ENCODE measurements at places on chromosomes 7 and 10. TPM values are rescaled to one million over a fixed set of nuclear protein-coding genes. Genes with fewer than 3 reads are reported as not detected.

NODAL gene
- total RNA-seq, result not detected

GRCh38 chr7:158446706-158447105, 140.9 kb downstream of the PTPRN2 start:
- no peak for DNase-seq

C10orf71 gene
- 126 TPM for total RNA-seq

DDX50 gene
- total RNA-seq, result 20.4 TPM

DNA sequence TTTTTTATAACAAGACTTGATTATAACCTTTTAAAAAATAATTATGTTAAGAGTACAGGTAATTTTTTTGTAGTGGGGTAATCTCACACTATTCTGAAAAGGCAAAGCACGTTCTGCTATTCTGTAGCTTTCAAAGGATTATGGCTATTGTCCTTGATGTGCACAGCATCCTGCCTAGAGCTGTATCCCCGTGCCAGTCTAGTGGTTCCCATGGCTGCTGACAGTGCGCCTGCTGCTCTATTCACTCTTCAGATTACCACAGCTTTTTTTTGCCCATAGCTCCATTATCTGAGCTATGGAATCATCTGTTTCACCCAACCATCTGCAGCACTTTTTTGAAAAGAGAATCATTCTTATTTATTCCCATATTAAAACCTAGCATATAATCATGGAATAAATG, 723.4 kb downstream of the PHTF2 start:
- DNase-seq, result no peak

DNA sequence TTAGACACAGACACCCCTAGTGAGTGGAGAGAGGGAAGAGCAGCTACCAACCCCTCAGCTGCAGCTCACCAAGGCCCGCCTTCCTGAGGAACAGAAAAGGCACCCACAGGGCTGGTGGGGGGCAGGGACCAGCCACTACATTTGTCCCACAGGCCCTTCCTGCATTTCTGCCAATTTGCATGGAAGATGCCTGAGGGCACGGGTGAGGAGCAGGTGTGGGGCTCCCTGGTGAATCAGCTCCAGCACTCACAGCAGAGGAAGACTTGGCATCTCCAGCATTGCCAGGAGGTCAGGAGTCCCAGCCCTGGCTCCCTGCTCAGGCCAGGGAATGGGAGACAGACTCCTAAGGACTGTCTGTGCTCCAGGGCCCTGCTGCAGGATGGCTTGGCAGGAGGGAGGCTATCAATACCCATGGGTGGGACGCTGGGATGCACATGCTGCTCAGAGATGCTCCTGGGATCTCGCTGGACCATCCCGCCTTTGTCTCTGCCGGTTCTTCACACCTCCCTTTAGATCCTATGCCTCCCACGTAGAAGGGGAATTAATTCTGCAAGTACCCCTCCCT, 109.7 kb downstream of the SLIT1 start:
- DNase-seq, result no peak

TSPAN12 gene
- total RNA-seq, result 69.0 TPM

GRCh38 chr10:84549368-84550165, 221.2 kb downstream of the CCSER2 start:
- DNase-seq, result no peak

GRCh38 chr10:98267894-98268693, at the start of gene LOXL4:
TSS of gene LOXL4 (minus strand) at chr10:98268194. CDS start at chr10:98263019, 5,175 bp downstream.
- DNase-seq, result peak; percentile 60

GRCh38 chr7:30726296-30727006, 25.5 kb upstream of the INMT start:
- no peak for DNase-seq

EXOC4 gene
- 38.4 TPM for total RNA-seq

DNA sequence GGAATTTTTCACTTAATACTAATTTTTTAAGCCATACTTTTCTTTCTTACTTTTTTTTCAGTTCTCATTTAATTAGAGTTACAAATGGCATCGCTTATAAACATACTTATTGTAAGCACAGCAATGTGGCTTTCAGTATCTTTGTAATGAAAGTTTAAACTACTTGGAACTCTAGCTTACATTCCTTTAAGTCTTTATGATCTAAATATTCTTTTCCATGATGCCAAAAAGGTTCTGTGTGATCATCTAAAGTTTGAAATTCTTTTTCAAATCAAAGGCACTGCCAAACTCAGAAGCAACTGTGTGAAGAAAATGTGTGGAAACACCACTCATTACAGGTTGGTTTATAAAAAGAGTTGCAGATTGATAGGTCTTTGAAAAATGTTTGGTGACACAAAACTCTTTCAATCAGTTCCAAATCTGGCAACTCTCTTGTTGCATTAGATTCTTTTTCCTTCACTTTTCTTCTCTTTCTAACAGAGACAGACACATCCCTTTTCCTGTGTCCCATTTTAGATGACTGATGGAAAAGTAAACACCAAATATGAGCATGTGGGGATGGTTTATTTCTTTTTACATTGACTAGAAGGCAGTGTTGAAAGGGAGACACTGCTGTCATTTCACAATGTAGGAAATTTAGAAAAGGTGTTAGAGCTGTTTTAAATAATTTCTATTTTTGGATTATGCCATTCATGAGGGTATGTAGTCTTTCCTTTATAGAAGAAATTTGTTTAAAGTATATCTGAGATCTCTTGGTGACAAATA, 392.3 kb downstream of the SUGCT start:
- no peak for DNase-seq

GRCh38 chr7:110835849-110836248, 255.1 kb upstream of the LRRN3 start:
- no peak for DNase-seq

CD36 gene
- total RNA-seq, result 1,393 TPM

DNA sequence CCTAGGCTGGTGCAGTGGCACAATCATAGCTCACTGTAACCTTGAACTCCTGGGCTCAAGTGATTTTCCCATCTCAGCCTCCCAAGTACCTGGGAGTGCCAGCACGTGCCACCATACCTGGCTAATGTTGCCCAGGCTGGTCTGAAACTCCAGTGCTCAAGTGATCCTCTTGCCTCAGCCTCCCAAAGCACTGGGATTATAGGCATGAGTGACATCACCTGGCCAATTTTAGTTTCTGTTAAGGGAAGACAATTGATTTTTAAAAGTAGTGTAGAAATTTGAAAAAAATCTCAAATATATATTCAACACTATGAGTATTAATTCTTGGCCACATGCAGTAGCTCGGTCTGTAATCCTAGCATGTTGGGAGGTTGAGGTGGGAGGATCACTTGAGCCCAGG, 121.9 kb upstream of the RHEB start:
- no peak for DNase-seq

- no peak for DNase-seq
Measured at GRCh38 chr10:88896994-88897853, 17.2 kb downstream of the STAMBPL1 start.

CALCR gene
- total RNA-seq, result not detected

DNA sequence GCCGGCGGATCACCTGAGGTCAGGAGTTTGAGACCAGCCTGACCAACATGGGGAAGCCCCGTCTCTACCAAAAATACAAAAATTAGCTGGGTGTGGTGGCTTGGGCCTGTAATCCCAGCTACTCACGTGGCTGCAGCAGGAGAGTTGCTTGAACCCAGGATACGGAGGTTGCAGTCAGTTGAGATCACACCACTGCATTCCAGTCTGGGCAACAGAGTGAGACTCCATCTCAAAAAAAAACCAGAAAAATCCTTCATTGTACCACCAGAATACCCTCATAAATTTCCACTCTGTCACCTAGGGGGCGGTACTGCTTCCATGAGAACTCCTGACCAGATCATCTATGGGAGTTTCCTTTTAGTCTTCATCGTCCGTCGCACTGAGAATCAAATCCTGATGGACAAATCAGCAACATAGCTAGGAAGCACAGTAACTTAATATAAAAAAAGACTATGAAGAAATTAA, 225.8 kb upstream of the KLF14 start:
- DNase-seq, result no peak

BICC1 gene
- total RNA-seq, result 4.9 TPM

GRCh38 chr7:55120501-55121198, 101.8 kb downstream of the EGFR start:
- DNase-seq, result peak; percentile 85

DNA sequence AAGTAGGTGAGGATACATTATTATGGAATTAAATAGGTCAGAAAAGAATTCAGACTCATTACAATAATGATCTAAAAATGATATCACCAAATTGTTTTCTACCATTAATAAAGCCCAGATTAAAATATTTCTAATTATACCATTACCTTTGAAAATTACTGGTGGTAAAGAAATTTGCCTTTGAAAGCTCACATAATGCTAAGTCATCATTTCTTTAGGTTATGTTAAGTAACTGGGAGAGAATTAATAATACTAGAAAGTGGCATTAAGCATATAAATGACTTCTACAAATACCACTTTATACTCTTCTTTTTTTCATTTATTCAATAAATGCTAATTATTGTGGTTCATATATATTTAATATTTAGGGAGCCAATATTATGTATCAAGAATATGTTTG, 641.2 kb upstream of the LRRTM3 start:
- no peak for DNase-seq

DNA sequence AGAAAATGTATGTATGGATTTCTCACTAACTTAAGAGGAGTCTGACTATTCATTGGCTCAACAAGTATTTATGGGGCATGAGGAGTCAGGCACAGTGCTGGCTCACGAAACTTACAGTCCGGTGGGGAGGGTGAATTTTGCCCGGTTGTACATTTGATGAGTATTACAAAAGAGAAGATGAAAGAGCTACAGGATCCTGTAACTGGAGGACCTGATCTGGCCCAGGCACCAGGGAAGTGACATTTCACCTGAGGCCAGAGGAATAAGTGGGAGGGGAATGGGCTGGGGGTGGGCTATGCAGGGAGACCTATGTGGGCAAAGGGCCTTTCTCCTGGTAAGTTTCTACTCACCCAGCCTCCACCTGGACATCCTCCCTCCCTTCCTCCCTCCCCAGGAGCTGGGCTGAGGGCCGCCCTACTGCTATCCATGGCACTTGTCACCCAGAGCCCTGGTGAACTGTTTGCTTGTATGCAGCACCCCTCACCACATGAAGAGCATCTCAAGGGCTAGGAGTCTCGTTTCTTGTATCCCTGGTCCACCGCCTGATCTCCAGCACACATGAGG, 101.1 kb upstream of the ZNF438 start:
- no peak for DNase-seq

- no peak for DNase-seq
Measured at GRCh38 chr10:92470026-92470425, 103.9 kb downstream of the IDE start.

DNA sequence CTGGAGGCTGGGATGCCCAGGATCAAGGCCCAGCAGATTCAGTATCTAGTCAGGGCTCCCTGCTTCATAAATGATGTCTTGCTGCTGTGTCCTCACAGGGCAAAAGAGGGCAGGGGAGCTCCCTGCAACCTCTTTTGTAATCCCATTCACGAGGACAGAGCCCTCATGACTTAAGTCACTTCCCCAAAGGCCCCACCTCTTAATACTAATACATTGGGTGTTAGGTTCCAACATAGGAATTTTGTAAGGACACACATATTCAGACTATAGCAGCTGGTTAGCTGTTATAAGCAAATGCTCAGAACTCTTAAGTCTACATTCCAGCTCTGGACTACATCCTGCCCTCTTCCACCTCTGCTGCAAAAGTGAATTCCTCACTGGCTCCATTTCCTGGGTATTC, 63.0 kb downstream of the VOPP1 start:
- no peak for DNase-seq

DNA sequence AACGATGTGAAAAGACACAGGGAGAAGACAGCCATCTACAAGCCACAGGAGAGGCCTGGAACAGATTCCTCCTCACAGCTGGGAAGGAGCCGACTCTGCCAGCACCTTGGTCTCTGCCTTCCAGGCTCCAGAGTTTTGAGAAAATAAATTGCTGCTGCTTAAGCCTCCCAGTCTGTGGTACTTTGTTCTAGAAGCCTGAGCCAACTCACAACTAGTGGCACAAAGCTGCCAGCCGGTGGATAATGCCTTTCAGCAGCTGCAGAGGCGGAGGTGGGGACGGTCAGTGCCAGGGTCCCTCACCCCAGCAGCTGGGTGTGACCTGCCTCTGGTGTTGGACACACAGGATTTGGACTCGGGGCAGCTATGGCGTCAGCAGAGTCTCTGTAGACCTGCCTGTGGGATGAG, 255.4 kb upstream of the PITRM1 start:
- DNase-seq, result peak; percentile 69

DNA sequence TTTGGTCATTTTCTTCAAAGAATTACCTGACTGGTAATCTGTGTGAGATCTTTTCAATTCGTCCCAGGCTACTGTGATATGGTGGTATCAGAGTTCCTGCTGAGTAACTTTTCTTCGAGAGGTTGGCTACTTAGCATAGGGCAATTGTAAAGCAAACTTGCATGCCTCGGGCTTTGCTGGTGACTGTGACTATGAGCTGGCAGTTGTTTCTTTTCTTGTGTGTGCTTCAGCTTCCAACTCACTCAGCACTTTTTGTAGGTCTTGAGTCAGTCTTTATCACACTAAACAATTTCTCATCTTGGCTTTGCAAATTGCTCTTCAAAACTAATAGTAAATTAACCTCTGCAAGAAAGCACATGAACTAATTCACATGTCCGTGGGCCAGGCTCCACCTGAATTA, 44.3 kb downstream of the PRR15 start:
- no peak for DNase-seq

ARHGEF5 gene
- 1.7 TPM for total RNA-seq

IQCE gene
- total RNA-seq, result 11.9 TPM

GRCh38 chr7:15292138-15292537, 269.7 kb downstream of the AGMO start:
- no peak for DNase-seq

DNA sequence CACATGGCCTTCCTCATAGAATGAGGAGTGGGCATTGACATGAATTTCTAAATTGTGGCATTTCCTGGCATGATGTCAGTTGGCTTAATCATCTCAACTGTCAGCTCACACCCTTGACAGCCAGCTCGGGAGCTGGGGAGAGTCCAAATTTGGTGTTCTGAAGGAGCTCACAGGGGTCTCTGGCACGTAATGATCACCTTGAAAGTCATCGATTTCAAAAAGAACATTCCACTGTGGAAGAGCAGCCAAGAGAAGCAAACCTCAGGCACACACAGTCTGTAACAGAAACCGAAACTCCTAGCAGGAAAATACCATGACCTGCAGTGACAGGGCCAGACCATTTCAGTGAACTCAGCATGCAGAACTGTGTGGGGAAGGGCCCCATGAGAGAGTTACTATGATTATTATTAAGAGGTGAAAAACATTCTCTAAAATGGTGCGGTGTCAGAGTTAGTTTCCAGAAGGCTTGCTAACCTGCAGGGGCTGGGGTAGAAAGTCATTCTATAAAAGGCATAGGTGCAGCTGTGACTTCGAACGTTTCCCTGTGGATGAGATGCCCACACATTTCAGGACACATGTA, 26.4 kb upstream of the KLF6 start:
- DNase-seq, result no peak

- no peak for DNase-seq
Measured at GRCh38 chr7:118586248-118586647, 361.7 kb downstream of the ANKRD7 start.

- no peak for DNase-seq
Measured at GRCh38 chr7:114293289-114294012, 121.2 kb upstream of the FOXP2 start.

- DNase-seq, result no peak
Measured at GRCh38 chr10:19788075-19788686, 28.1 kb upstream of the PLXDC2 start.

GRCh38 chr10:98539578-98539977, 92.8 kb upstream of the HPS1 start:
- DNase-seq, result no peak

- no peak for DNase-seq
Measured at GRCh38 chr10:93471110-93471651, 11.0 kb downstream of the MYOF start.

SFRP4 gene
- 1.0 TPM for total RNA-seq

RTKN2 gene
- not detected for total RNA-seq

NPY gene
- total RNA-seq, result not detected

- DNase-seq, result no peak
Measured at GRCh38 chr10:5561704-5562645, 37.2 kb downstream of the CALML3 start.

CHRM2 gene
- 89.0 TPM for total RNA-seq

All from left ventricle myocardium superior (tissue), 1 donor.